ENCODE measurements at places on chromosomes 6 and 20. TPM values are rescaled to one million over a fixed set of nuclear protein-coding genes. Genes with fewer than 3 reads are reported as not detected.
A peak's percentile ranks its signal among the peaks of the same experiment; 100 is the strongest.

Gene CCDC28A
- 28.0 TPM for total RNA-seq

Gene TMEM200A
- 3.0 TPM for total RNA-seq

GRCh38 chr6:3233904-3234303, 6.5 kb upstream of the TUBB2B start:
- no peaks in the 10 kb centered on the region for H3K36me3 ChIP-seq
- H3K27ac ChIP-seq, result no peak overlapping the region
- peaks cover 84% of the 10 kb centered on the region for H3K27me3 ChIP-seq
- peaks cover 27% of the 10 kb centered on the region for H3K4me1 ChIP-seq
- no peak overlapping the region for H3K4me3 ChIP-seq

DNA sequence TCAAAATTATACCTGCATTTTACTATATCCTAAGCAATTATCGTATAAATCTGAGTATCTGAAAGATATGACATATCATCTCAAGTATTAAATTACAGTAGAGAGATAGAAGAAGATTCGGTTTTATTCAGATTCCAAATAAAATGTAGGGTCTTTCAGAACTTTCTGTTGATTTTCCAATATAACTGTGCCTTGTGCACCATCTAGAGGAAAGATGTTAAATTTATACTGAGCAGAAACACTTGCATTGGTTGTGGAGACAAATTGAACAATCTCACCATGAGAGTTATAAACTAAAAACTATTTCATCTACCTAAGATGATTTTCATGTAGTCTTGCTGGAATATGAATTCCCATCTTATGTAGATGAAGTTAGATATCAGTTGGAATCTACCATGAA, 26.8 kb upstream of the HSF2 start:
- H3K27me3 ChIP-seq, result peaks cover 18% of the 10 kb centered on the region
- no peak for DNase-seq
- H3K4me3 ChIP-seq, result no peak overlapping the region
- no peaks in the 10 kb centered on the region for H3K4me1 ChIP-seq
- no peaks in the 10 kb centered on the region for H3K36me3 ChIP-seq

Gene USP49
- total RNA-seq, result 7.3 TPM

DNA sequence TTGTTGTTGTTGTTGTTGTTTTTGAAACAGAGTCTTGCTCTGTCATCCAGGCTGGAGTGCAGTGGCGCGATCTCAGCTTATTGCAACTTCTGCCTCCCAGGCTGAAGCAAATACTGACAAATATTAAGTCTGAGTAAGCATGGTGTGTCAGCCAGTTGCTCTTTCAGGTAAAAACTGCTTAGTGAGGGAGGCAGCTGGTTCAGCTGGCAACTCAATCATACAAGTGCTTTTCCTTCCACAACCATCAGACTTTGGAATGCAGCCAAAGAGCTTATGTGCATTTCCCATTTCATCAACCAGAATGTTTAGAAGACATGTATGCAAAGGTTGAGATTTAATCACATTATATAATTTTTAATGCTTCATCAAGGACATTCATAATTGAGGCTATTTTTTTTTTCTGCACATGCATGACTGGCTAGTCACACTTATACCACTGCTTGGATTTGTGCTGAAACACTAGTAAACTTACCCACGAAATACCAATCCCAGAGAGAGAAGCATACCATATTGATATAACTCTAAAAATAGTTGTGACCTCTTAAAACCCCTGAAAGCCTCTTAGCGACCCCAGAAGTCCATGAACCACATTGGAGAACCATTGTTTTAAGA, 56.0 kb downstream of the CLIC5 start:
- DNase-seq, result no peak
- H3K4me3 ChIP-seq, result no peak overlapping the region
- no peaks in the 10 kb centered on the region for H3K27me3 ChIP-seq
- peaks cover 3% of the 10 kb centered on the region for H3K4me1 ChIP-seq
- H3K27ac ChIP-seq, result no peak overlapping the region

GRCh38 chr20:51711426-51711825, 56.8 kb downstream of the ATP9A start:
- H3K36me3 ChIP-seq, result no peaks in the 10 kb centered on the region
- peaks cover 15% of the 10 kb centered on the region for H3K27me3 ChIP-seq
- H3K4me1 ChIP-seq, result peaks cover 12% of the 10 kb centered on the region
- no peak overlapping the region for H3K4me3 ChIP-seq

Gene ID4
- not detected for total RNA-seq

- H3K36me3 ChIP-seq, result peaks cover 10% of the 10 kb centered on the region
- H3K27ac ChIP-seq, result no peak overlapping the region
- no peak overlapping the region for H3K4me3 ChIP-seq
- DNase-seq, result no peak
- no peaks in the 10 kb centered on the region for H3K27me3 ChIP-seq
These were observed 146.4 kb downstream of the SLC22A3 start for GRCh38 chr6:160494576-160494975.

Gene CEP250
- 71.2 TPM for total RNA-seq

GRCh38 chr20:8132484-8133309, 631 bp downstream of the PLCB1 start:
- no peaks in the 10 kb centered on the region for H3K36me3 ChIP-seq
- peak; percentile 18 for DNase-seq
- peaks cover 22% of the 10 kb centered on the region for H3K4me1 ChIP-seq
- peaks cover 51% of the 10 kb centered on the region for H3K27me3 ChIP-seq
- H3K27ac ChIP-seq, result no peak overlapping the region
- peak overlapping the region; percentile 63 for H3K4me3 ChIP-seq

DNA sequence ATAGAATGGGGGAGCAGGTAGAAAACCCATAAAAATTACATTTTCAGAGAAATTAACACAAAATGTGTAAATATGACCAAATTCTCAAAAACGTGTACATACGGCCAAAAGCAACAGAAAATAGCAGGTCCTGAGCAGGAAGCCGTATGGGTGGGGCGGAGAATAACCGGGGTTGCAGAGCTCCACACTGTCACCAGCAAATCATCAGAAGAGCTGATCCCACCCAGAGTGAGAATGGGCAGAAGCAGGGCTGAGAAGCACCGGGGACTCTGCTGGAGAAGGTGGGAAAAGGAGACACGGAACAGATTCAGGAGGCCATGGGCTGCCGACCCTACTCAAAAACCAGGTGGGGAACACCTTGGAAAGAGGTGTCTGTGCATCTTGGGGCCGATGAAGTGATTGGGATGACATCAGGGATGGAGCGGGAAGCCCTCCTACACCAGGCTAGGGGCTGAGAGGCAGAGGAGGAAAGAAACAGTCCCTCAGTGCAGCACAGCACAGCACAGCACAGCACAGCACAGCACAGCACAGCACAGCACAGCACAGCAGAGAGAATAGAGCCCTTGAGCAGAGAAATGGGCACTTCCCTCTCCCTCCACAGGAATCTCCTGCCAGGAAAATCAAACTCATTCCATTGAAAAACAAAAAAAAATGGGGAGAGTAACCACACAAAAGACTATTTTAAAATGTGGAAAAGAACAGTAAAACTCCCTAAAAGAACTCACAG, 22.3 kb downstream of the STX7 start:
- H3K4me1 ChIP-seq, result peaks cover 28% of the 10 kb centered on the region
- DNase-seq, result no peak
- H3K36me3 ChIP-seq, result peaks cover 12% of the 10 kb centered on the region
- no peak overlapping the region for H3K27ac ChIP-seq

Gene RNF182
- not detected for total RNA-seq

DNA sequence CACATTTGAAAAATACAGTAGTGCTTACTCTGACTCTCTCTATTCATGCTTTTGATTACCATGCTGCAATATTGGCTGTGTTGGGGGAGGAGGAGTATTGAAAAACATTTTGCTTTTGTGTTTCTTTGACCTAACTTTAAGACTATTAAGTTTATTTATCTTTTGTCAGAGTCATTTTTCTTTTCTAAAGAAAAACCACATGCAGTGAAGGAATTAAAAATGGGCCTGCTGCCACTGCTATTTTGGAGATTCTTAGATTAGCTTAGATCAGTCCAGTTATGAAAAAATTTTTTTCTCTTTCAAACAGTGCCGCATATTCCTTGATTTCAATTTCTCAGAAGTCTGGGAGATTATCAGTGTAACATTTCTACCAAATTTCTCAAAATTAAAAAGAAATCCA, 36.1 kb downstream of the BCKDHB start:
- no peak for DNase-seq
- no peak overlapping the region for H3K4me3 ChIP-seq
- no peaks in the 10 kb centered on the region for H3K27me3 ChIP-seq
- no peaks in the 10 kb centered on the region for H3K4me1 ChIP-seq
- no peak overlapping the region for H3K27ac ChIP-seq

- no peaks in the 10 kb centered on the region for H3K4me1 ChIP-seq
- no peak overlapping the region for H3K27ac ChIP-seq
- no peak for DNase-seq
- no peaks in the 10 kb centered on the region for H3K36me3 ChIP-seq
- no peaks in the 10 kb centered on the region for H3K27me3 ChIP-seq
These were observed 66.5 kb downstream of the MYLK4 start for GRCh38 chr6:2684103-2684749.

Gene SIM1
- 0.08 TPM for total RNA-seq

- DNase-seq, result no peak
- no peaks in the 10 kb centered on the region for H3K27me3 ChIP-seq
- no peak overlapping the region for H3K4me3 ChIP-seq
- no peaks in the 10 kb centered on the region for H3K4me1 ChIP-seq
These were observed 272.1 kb downstream of the ZFAND3 start for GRCh38 chr6:38091613-38092012.

GRCh38 chr20:33594743-33595142, 67.4 kb upstream of the C20orf144 start:
- H3K4me1 ChIP-seq, result peaks cover 4% of the 10 kb centered on the region
- DNase-seq, result no peak
- H3K4me3 ChIP-seq, result no peak overlapping the region
- no peaks in the 10 kb centered on the region for H3K27me3 ChIP-seq
- H3K27ac ChIP-seq, result no peak overlapping the region
- H3K36me3 ChIP-seq, result no peaks in the 10 kb centered on the region

DNA sequence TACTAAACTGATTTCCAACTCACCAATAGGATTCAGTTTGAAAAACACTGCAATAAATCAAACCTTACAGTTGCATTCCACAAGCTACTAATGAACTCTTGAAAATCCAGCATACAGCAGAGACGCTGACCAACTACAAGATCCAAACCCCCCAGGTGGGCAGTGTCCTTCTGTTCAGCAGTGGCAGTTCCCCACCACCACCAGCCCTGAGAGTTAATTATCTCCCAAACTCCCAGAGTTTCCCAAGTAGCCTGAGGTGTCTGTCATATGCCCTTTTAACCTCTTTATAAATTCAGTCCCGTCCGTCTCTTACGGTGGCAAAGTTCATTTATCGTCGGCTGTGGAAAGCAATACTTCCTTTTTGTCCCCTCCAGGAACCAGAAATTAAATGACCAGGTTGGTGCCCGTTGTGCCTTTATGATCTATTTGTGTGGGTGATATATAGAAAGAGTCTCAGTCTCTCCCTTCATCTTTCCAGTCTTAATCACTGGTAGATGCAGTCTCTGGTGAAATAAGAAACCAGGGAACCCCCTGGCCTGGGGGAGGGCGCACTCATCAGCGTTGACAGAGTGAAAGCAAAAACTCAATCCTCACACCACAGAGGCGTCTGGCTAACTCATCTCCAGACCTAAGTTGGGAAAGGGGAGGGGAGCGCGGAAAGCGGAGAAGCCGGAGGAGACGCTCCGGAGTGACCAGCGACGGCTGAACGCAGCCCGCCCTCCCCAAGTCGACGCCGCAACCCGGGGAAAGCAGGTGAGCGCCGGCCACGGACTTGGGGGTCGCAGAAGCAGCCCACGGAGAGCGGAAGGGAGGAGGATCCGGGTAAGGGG, 717 bp downstream of the MRPL14 start:
- H3K36me3 ChIP-seq, result peaks cover 23% of the 10 kb centered on the region
- H3K4me3 ChIP-seq, result peak overlapping the region; percentile 91
- H3K27me3 ChIP-seq, result no peaks in the 10 kb centered on the region
- peak; percentile 66 for DNase-seq
- H3K4me1 ChIP-seq, result peaks cover 49% of the 10 kb centered on the region

DNA sequence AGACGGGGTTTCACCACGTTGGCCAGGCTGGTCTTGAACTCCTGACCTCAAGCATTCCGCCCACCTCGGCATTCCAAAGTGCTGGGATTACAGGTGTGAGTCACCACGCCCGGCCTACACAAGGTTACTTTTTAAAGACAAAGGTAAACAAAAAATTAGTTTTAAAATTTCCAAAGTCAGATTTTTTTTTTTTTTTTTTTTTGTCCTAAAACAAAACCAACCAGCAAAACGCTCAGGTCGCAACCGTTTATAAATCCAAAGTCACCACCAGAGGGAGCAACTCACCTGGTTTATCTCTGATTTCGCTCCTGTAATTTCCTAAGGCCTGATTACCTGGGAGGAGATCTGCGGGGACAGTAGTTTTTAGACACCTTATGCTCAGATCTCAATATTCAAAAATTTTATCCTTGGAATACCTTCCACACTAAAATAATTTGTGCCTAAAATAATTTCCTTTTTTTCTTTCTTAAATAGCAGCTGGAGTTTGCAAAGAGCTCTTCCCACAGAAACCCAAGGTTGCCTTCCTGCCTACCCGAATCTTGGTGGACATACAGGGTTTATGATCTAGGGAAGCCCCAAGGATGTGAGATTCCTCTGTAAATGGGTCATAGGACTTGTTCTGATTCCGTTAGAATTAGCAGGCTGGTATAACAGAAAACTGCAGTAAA, 19.8 kb upstream of the TREM1 start:
- H3K27ac ChIP-seq, result no peak overlapping the region
- peaks cover under 1% of the 10 kb centered on the region for H3K36me3 ChIP-seq
- DNase-seq, result peak; percentile 40
- peaks cover 53% of the 10 kb centered on the region for H3K27me3 ChIP-seq
- H3K4me3 ChIP-seq, result no peak overlapping the region
- peaks cover 3% of the 10 kb centered on the region for H3K4me1 ChIP-seq

- no peaks in the 10 kb centered on the region for H3K27me3 ChIP-seq
- no peak overlapping the region for H3K27ac ChIP-seq
- H3K4me1 ChIP-seq, result peaks cover 25% of the 10 kb centered on the region
- H3K36me3 ChIP-seq, result peaks cover 20% of the 10 kb centered on the region
These were observed 363.5 kb downstream of the SYNE1 start for GRCh38 chr6:152273638-152274037.

DNA sequence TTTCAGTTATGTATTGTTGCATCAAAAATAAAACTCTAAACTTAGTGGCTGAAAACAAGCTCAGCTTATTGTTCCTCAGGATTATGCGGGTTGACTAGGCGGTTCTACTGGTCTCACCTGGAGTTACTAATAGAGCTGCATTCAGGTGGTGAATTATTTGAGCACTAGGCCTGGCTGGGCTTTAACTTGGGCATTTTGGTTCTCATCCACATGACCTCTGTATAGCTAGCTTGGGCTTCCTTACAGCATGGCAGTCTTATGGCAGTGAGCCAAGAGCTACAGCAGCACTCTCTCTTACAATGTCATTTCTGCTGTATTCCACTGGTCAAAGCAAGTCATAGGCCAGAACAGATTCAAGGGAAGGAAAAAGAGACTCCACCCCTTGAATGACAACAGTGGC, 1.6 kb downstream of the PGBD1 start:
- no peak overlapping the region for H3K27ac ChIP-seq
- H3K36me3 ChIP-seq, result peaks cover 11% of the 10 kb centered on the region
- H3K4me3 ChIP-seq, result no peak overlapping the region

DNA sequence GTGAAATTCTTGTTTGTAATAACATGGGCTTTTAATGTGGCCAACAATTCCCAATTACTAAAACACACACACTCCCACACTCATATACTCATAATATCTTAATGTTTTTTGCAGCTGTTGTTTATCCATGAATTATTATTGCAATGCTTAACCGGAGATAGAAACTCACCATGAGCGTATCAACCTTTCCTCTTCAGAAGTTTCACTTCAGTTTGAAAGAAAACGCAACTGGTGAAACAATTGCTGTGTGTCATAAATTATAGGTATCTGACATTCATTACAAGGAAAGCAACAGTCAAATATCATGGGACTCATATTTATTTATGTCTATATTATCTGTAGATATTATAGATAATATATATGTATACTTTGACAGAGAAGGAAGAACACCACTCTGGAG, 104.1 kb downstream of the HDGFL1 start:
- no peaks in the 10 kb centered on the region for H3K4me1 ChIP-seq
- no peaks in the 10 kb centered on the region for H3K36me3 ChIP-seq
- no peak overlapping the region for H3K4me3 ChIP-seq
- H3K27ac ChIP-seq, result no peak overlapping the region

All from activated CD4-positive, alpha-beta memory T cell treated with anti-CD3 and anti-CD28 coated beads, Interleukin-2, amount 10 ng/mL, durations not matched to agents 7 days and 5 days (primary cell).